ENCODE measurements at places on chromosomes 4 and X.

DNA sequence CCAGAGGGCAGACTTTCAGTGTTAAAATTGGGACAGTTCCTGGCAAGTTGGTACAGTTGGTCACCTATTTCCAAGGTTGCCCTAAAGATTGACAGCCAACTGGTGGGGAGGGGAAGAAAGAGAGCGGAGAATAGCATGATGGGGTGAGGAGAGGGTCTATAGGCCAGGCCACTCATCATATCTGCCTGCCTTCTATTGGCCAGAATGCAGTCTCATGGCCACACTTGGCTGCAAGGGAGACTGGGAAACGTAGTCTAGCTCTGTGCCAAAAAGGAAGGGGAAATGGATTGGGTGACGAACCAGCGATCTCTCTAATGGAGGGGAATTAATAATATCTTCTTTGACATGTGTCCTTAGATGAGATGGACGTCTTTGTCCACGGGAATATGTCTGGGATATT, 197.4 kb upstream of the ATP6AP2 start:
- DNase-seq, result no peak

DNA sequence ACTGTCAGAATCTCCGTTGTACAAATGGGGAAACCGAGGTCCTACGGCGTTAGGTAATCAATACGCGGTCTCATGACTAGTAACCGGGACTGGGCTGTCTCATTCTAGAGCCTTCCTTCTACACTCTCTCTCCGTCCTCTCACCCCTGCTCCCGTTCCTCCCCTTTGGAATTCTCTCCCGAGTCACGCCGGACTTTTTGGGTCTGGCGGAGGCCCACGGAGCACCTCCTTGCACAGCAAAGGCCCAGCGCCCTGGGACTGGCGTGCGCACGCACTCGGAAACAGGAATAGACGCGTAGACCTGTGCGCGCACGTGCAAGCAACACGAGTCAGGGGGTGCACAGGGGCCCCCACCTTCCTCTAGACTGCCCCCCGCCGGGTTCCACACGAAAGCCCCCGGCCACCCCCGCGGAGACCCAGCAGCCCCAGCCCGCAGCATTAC, 361 bp downstream of the QDPR start:
- DNase-seq, result no peak

- no peak for DNase-seq
These were observed 113.0 kb downstream of the PCDH7 start for GRCh38 chr4:30833206-30833605.

- peak; percentile 70 for DNase-seq
These were observed 2.4 kb downstream of the FRAS1 start for GRCh38 chr4:78059524-78059889.

DNA sequence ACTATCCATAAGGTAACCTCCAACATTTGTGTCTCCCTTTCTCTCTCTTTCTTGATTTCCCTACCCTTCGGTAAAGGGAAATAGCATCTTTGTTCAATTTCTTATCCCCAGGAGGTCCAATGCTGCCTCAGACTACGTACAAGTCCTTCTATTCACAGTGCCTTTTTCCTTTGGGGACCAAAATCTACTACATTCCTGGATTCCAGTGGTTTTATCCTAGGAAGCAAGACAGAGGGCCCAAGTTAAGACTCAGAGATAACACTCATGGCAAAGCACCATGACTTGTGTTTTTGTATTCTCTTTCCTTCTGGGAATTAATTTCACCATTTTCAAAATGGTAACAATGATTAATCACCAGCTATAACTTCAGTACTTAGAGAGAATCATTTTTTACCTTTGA, 10.6 kb downstream of the G3BP2 start:
- no peak for DNase-seq

DNA sequence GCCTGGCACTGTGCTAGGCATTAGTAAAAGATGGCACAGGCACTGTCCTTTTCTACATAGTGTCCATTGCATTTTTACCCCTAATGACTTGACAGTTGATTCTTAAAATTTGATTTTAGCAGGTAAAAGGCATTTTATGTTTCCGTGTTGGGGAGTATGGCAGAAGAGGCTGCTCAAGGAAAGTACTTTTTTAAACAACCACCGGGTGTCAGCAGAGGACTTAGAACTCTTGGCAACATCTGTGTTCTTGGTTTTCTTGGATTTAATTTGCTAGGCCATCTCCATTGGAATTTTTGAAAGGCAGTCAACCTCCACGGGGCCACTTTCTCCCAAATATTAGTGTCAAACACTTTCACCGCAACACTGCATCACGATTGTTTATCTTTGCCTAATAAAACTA, 102.9 kb downstream of the TSPAN7 start:
- peak; percentile 8 for DNase-seq

DNA sequence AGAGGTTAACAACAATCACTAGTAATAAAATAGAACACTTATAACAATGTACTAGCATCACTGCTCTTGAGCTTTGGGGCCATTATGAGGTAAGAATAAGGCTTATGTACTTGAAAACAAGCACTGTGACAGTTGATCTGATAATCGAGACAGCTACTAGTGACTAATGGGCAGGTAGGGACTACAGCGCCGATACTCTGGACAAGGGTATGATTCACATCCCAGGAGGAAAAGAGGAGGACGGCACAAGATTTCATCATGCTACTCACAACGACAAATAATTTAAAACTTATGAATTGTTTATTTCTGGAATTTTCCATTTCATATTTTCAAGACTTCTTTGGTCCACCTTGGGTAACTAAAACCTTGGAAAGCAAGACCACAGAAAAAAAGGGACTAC, 62.3 kb downstream of the FAM184B start:
- DNase-seq, result no peak

DNA sequence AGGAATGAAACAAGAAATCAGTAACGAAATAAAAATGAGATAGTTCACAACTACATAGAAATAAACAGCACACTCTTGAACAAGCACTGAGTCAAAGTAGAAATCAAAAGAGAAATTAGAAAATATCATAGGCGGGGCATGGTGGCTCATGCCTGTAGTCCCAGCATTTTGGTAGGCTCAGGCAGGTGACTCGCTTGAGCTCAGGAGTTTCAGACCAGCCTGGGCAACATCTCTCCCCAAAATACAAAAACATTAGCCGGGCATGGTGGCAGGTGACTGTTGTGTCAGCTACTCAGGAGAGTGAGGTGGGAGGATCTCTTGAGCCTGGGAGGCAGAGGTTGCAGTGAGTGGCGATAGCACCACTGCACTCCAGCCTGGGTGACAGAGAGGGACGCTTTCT, 714.4 kb downstream of the GLUD2 start:
- DNase-seq, result no peak

GRCh38 chrX:115348446-115349225, 59.1 kb downstream of the LUZP4 start:
- no peak for DNase-seq

- no peak for DNase-seq
These were observed 28.4 kb downstream of the PROM1 start for GRCh38 chr4:16055471-16055870.

GRCh38 chr4:15333692-15334633, 93.9 kb upstream of the C1QTNF7 start:
- peak; percentile 82 for DNase-seq

DNA sequence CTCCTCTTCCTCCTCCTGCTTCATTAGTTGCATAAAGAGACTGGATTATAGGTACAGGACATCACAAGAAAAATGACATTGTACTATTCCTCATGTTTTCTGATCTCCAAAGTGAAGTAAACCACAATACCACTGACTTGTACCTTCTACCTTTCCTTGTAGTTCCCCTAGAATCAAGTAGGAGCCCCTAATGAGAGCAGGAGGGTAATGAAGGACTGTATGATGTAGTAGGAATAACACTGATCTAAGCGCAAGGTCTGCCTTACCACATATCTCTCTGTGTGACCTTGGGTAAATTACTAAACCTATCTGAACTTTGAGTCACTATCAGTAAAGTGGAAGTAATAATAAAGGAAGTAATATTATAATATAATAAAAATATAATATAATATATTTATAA, 3.6 kb downstream of the VSIG4 start:
- DNase-seq, result no peak

- no peak for DNase-seq
These were observed 103.3 kb upstream of the GATB start for GRCh38 chr4:151864068-151864467.

GRCh38 chr4:185847352-185848097, 35.5 kb upstream of the SORBS2 start:
- peak; percentile 79 for DNase-seq

DNA sequence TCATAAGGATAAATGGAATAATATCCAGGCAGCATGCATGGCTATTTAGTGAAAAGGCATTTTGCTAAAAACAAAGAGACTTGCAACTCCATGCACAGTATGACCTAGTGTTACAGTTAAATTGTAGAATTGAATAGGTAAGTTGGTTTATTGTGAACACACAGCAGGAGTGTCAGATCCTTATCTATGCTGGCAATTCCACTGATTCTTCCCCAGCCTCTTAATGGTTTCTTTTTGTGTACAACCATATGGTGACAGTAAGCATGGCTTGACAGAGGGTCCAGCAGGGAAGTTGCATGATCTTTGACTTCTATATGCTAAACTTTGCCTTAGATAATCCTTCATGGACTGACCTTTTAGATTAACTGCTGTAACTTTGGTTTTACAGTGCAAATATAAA, 936.6 kb upstream of the EPHA5 start:
- DNase-seq, result no peak

GRCh38 chr4:88738180-88738579, 40.6 kb upstream of the NAP1L5 start:
- DNase-seq, result no peak

DNA sequence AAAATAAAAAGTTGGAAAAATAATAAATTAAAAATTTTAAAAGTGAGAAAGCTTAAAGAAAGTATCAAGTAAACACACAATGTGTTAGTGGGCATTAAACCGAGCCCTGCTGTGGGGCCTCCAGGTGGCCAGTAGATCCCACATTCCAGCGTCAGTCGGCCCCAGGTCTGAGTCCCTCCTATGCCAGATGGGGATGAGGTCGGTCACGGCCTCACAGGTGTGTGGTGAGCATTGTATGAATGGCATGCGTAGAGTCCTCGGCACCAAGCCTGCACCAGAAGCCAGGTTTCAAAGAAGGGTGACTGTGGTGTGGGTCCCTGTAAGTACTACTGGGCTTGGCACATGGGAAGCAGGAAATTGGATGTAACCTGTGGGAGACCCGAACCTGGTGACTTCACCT, 75.6 kb upstream of the MSX1 start:
- no peak for DNase-seq

DNA sequence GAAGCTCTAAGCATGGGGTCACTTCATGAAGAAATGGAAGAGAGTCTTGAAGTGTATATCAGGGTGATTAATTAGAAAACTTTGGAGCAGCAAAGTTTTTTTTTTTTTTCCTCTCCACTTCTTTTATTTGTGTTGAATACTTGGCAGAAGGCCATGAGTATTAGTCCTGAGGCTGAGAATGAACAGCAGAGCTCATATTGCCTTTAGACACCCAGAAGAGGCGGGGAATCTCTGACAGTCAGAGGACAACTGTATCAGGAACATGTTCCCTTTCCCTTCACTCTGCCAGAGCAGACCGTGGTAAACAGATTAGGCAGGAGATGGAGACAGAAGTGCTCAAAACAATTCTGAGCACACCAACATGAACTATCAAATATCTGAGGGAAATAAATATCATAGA, 300.9 kb downstream of the FAM47A start:
- DNase-seq, result no peak

GRCh38 chr4:110119337-110119736, 79.1 kb downstream of the ELOVL6 start:
- no peak for DNase-seq

DNA sequence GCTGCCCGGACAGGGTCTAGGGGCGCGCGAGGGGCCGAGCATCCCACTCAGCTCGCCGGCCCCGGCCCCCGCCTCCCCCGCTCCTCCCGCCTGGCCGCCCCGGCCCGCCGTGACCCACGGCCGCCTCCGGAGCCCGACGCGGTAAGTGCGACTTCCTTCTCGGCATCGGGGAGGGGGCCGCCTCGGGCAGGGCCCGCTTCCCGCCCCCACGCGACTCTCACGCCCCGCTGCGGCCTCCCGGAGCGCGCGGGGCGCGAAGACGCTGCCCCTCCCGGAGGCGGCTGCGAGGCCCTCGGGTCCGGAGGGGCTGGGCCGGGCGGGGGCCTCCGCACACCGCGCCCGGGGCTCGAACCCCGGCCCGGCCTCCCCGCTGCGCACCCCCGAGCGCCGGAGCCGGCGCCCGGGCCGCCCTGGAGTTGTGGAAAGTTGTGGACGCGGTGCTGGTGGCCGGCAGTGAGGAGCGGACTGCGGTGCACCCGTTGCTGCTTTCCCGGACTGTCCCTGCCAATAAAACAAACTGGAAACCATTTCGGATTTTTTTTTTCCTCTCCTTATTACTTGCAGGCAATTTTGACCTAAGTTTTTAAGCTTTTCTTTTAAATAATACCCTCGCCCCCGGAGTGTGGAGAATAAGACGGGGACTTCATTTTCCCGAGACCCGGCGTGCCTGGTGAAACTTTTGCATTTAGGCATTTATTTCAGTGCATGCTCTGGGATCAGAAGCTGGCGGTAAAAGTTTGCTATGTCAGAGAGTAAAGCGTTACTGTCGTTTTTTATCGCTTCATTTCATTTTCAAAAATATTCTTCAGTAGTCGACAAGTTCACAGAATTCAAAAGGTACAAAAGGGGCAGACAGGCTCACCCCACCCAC, 13.0 kb upstream of the TMEM156 start:
- DNase-seq, result no peak

- DNase-seq, result no peak
These were observed 18.5 kb upstream of the HOPX start for GRCh38 chr4:56699537-56700105.

DNA sequence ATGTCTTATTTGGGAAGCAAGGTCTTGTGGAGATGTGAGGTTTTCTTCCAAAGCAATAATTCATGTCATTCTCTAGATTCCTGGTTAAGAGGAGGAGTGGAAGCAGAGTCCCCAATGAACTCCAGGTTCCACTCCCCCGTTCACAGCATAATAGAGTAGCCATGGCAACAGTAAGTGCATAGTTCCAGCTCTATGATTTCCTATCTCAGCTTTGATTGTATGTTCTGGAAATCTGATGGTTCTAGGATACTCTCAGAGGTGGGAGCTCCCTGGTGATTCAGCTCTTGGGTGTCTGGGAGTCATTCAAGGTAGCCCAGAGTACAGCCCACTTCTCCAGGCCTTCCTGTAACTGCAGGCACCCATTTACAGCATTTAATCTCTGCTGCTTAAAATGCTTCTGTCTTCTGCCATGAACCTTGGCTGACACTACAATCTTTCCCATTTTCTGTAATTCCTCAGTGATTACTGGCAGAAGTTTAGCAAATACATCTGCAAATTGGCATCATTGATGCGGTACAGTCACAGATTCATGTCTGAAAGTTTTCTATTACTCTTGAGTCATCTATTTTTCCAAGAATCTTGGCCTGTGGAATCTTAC, 242.0 kb downstream of the MAPK10 start:
- DNase-seq, result peak; percentile 94

- no peak for DNase-seq
These were observed 734.0 kb upstream of the DIAPH2 start for GRCh38 chrX:95950679-95951078.

DNA sequence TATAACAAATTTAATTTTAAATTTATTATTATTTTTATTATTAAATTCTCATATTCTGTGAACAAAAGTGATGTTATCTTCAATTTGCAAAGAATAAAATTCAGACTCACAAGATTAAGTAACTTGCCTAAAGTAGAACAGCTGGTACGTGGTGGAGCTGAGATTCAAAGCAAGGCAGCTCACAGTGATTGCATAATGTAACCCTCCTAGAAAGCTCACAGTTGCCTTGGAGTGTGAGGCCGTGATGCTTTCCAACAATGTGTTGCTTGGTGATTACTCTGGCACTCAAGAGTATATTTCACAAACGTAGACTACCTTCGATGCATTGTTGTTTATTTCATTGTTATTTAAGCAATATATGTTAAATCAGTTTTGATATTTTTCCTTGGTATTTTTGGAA, 1039.2 kb upstream of the PABPC4L start:
- DNase-seq, result no peak
